ENCODE measurements at places on chromosomes 4 and X. TPM values are rescaled to one million over a fixed set of nuclear protein-coding genes. Genes with fewer than 3 reads are reported as not detected.
A peak's percentile ranks its signal among the peaks of the same experiment; 100 is the strongest.

- peak; percentile 83 for ATAC-seq
Observed at GRCh38 chrX:53441531-53442321, 7.6 kb upstream of the HSD17B10 start.

DNA sequence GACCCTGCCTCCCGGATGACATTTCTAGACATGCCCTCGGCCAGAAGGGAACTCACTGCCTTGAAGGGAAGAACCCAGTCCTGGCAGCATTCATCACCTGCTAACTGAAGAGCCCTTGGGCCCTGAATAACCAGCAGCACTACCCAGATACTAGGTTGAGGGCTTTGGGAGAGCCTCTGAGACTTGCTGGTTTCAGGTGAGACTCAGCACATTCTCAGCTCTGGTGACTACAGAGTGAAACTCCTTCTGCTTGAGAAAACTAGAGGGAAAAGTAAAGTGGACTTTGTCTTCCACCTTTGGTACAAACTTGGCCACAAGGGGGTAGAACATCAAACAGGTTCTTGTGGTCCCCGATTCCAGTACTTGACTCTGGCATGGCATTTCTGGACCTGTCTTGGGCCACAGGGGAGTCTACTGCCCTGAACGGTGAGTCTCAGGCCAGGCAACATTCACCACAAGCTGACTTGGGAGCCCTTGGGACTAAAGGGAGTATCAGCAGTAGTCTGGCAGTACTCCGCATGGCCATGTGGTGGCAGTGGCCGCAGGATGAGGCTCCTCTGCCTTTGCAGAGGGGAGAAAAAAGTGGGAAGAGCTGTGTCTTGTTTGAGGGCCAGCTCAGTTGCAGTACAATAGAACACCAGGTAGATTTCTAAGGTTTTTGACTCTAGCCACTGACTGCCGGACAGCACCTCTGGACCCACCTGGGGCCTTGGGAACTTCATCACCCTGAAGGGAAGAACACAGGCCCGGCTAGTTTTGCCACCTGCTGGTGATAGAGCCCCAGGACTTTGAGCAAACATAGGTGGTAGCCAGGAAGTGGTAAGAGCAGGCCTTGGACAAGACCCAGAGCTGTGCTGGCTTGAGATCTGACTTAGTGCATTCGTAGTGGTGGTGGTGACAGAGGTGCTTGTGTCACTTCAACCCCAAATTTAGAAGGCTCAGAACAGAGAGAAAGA is 414.8 kb downstream of the OPHN1 start:
- ATAC-seq: peak; percentile 48

- no peak for ATAC-seq
Observed at GRCh38 chr4:35730414-35730813, 513.9 kb downstream of the ARAP2 start.

- ATAC-seq: no peak
Observed at GRCh38 chrX:101219864-101220346, 319 bp downstream of the DRP2 start.

- peak; percentile 7 for ATAC-seq
Observed at GRCh38 chr4:8188085-8188484, 11.0 kb upstream of the SH3TC1 start.

DNA sequence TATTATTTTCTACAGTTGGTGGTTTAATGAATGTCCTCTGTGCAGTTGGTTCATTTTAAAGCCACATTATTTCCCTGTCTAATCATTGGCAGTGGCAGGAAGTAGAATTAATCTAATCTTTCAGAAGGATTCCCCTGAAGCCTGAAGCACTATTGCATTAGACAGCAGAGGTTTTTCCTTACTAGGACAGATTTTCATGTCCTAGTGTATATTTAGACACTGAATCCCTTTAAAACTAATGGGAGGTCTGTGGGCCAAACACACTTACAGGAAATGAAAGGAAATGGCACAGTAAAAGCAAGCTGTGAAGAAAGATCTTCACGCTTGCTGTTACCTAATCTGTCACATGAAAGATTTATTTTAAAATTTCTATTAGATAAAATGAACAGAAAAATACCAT is 165.2 kb downstream of the SLC39A8 start:
- ATAC-seq: no peak

Gene CXCL6
- total RNA-seq: 1.4 TPM

Gene ASB12
- total RNA-seq: not detected
